ENCODE measurements at places on chromosomes 6 and 20. TPM values are rescaled to one million over a fixed set of nuclear protein-coding genes. Genes with fewer than 3 reads are reported as not detected.

- no peak for DNase-seq
These were observed 184.2 kb downstream of the LY86 start for GRCh38 chr6:6772751-6773150.

- no peak for DNase-seq
These were observed 150.1 kb downstream of the DOK5 start for GRCh38 chr20:54625497-54625896.

DNA sequence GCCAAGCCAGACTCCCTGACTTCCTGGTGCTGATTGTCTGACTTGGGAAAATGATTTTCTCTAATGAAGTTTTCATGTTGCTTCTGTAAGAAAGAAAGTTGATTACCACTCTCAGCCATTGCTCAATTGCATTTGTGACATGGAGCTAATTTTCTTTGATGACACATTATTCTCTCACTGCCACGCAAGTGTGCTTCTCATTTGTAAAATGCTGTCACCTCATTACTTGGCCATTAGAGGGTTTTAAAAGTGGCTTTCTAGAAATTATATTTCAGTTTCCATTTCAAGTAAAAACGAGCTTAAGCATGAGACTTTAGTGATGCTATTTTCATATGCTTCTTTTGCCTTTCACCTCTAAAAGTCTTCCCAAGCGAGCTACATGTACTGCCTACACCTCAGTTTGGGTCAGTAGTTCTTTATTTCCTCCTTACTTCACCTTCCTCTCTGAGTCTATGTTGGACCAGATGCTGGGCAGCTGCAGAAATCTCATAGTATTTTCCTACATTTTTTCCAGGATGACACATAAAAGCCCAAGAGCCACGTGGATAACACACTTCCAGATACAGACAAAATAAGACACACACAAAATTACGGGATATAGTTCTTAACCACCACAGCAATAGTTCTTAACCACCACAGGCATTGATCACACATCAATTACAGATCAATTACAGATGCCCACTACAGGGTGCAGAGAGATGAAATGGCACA lies 6.3 kb upstream of the FAM210B start:
- no peak for DNase-seq

DNA sequence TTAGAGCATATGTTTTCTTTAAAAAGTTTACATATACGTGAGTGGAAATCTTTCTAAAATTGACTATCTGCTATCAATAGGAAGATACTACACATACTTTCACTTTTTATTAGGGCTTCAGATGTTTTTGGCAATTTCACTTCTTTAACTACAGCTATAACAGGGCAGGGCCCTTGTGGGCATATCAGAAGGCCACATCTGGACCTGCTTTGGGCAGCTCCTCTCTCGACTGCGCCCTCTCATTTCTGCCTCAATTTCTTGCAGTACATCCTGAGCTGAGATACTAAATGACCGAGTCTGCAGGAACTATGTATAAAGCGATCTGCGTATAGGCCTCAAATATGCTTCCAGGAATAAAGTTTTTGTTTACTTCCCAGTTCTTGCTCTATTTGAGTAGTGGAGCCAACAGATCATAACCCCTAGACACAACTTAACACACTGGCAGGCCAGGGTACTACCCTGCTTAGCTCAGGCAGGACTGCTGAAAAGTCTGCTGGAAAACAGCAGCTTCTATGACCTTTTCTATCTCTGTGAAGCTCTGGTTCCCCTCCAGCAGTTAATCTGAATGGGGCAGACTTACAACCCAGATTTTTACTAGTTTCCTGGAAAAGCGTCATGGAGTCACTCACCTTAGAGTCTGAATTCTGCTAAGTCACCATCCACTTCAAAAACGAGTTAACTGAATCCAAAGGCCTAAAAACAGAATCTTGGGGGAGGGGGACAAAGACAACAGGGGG lies 12.7 kb downstream of the GCLC start:
- no peak for DNase-seq

BICRAL gene
- total RNA-seq, result 29.6 TPM

- no peak for DNase-seq
These were observed 132.2 kb downstream of the PRND start for GRCh38 chr20:4853757-4854560.
